Activated B cell treated with CpG ODN at 0.5 μM for 24 hours (primary cell): ENCODE measurements at places on chromosomes 2 and 18. TPM values are rescaled to one million over a fixed set of nuclear protein-coding genes. Genes with fewer than 3 reads are reported as not detected.

DNA sequence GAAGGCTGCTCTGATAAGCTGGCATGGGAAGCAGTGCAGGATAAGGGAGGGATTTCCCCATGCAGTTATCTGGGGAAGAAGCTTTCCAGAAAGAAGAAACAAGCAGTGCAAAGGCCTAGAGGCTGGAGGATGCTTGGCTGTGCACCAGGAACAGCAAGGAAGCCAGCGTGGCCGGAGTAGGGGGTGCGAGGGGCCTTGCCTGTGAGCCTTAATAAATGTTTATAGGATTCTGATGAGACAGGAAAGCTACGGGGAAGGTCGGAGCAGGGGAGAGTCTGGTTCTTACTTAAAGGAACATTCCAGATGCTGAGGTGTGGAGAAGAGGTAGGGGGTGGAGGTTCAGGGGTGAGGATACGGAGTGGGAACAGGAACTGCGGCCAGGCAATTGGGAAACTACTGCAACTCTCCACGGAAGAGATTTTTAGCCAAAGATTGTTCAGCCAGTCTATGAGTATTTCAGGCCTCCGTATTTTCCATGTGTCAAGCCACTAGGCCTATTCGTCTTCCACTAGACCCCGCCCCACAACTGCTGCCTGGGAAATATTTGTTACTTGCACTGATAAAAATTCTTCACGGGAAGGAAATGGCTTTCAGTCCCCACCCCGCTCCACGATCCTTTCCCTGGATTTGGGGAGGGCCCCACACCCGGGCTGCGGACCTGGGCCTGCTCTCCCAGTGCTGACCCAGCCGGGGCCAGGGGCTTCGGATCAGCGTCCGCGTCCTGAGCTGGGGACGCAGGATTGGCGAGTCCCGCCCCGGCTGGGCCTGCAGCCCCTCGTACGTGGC is 516 bp downstream of the EIF2AK2 start:
- H3K27ac ChIP-seq: peak overlapping the region; percentile 86
- peak overlapping the region; percentile 89 for H3K4me3 ChIP-seq
- peaks cover 25% of the 10 kb centered on the region for H3K36me3 ChIP-seq
- peaks cover 40% of the 10 kb centered on the region for H3K4me1 ChIP-seq
- peak; percentile 15 for DNase-seq

Gene CDK15
- total RNA-seq: not detected in 2 replicates

DNA sequence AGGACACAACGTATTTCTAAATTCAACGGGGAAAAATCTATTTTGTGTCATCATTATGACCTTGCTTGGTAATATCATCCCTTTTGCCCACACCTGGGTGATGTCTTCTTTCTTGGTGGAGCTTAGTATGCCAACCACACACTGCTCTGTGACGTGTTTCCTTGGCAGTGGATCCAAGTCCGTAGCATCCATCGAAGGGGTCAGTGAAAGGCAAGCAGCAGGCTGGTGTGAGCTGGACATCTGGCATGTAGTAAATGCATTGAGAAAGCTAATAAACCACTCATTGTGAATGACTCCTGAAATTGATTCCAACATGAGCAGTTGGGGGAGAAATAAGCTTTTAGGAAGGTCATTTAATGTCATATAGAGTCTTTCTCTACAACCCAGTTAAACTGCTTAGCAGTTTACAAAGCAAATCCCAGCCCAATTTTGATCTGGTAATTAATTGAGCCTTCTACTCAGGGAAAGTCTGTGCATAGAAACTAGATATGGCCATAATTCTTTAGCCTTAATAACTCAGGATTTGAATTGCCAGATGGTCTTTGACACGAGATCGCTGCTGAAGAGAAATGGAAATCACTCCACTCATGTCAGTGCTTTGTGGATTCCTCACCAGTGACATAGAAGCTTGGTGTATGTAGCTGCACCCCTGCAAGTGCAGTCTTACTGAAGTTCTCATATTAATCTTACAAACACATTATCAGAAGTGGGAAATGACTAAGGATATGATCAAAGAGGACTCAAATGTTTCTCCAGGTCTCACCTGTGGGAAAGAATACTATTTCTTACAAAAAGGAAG is 494.8 kb downstream of the CMPK2 start:
- H3K27ac ChIP-seq: no peak overlapping the region
- H3K27me3 ChIP-seq: no peaks in the 10 kb centered on the region
- no peak overlapping the region for H3K4me3 ChIP-seq
- H3K36me3 ChIP-seq: no peaks in the 10 kb centered on the region

- DNase-seq: no peak
- peak overlapping the region; percentile 68 for H3K4me3 ChIP-seq
- H3K4me1 ChIP-seq: peaks cover 95% of the 10 kb centered on the region
- peaks cover 3% of the 10 kb centered on the region for H3K36me3 ChIP-seq
Observed at GRCh38 chr2:105797298-105797819, 52.6 kb downstream of the NCK2 start.

GRCh38 chr2:224876522-224876921 is 160.4 kb upstream of the CCDC195 start:
- DNase-seq: no peak
- H3K27ac ChIP-seq: peak overlapping the region; percentile 72
- no peaks in the 10 kb centered on the region for H3K27me3 ChIP-seq
- H3K4me1 ChIP-seq: peaks cover 33% of the 10 kb centered on the region

DNA sequence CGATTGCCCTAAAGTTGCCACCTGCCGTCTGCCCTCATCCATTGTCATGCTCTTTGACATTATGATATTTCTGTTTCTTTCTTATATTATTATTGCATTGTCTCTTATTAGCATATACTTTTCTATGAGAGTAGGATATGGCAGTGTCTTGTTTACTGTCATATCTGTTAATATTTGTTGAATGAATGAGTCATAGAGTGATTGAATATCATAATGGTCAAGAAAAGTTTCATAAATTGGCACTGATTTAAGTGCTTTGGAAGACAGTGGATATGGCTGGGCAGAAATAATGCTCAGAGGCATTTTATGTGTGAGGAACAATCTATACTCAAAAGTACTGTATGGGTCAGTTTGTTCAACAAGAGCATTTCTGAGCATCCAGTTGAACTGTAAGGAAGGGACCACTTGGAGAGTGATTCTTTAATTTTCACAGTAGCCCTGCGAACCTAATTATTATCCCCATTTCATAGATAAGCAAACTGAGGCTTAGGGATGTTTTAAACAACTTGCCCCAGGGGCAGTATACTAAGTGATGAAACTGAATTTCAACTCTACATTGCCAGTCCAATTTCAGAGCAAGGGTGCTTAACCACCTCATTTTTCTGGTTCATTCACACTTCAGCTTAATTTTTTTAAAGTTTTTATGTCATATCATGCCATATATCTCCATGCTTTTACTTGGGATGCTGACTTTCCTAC is 175.5 kb upstream of the FOSL2 start:
- no peak overlapping the region for H3K27ac ChIP-seq
- H3K36me3 ChIP-seq: peaks cover 3% of the 10 kb centered on the region
- no peaks in the 10 kb centered on the region for H3K27me3 ChIP-seq
- H3K4me1 ChIP-seq: no peaks in the 10 kb centered on the region
- no peak overlapping the region for H3K4me3 ChIP-seq

Gene TRIM43
- not detected in 2 replicates for total RNA-seq

DNA sequence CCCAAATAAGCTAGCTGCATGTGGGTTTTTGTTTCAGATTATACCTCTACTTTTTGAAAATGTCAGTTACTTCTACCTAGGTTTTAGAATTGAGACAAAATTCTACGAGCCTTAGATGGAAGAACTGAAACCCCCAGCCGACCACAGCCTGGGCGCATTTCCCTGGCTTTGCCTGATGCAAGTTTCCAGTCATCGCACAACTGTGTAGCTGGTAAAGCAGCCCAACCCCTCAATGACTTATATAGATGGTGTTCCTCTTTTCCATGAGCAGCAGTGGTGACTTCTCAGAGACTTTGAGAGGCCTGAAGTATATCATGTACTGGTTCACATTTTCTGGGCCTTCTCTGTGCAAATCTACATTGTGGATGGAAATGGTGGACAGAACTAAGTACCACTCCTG is 515.4 kb upstream of the RAB6C start:
- DNase-seq: no peak
- no peaks in the 10 kb centered on the region for H3K36me3 ChIP-seq
- no peak overlapping the region for H3K27ac ChIP-seq
- H3K4me3 ChIP-seq: no peak overlapping the region

Gene LOXHD1
- total RNA-seq: not detected in 2 replicates

Gene NTSR2
- total RNA-seq: not detected in 2 replicates

Gene SMYD1
- not detected in 2 replicates for total RNA-seq

Gene TUBA3D
- total RNA-seq: not detected in 2 replicates

DNA sequence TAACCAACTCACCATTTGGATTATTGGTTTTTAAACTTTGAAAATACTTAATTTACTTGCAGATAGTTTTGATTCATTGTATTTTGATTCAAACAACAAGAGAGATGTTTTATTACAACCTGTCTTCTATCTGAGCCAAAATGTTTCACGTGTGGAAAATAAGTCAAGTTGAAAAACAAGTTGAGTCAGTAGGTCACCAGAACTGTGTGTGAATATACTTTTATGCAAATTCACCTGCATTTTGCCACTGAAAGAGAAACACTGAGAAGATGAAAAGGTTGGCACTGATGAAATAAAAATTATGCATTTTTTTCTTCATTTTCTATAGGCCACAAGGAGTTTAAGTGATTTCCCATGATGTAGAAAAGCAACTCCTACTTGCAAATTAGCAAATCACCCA is 68.3 kb downstream of the ICOS start:
- no peaks in the 10 kb centered on the region for H3K27me3 ChIP-seq
- H3K4me3 ChIP-seq: no peak overlapping the region
- no peaks in the 10 kb centered on the region for H3K36me3 ChIP-seq
- no peak overlapping the region for H3K27ac ChIP-seq

Gene SOS1
- total RNA-seq: 39.2 and 51.9 TPM in 2 replicates

- no peaks in the 10 kb centered on the region for H3K36me3 ChIP-seq
- no peak overlapping the region for H3K4me3 ChIP-seq
- no peaks in the 10 kb centered on the region for H3K27me3 ChIP-seq
- no peak for DNase-seq
Observed at GRCh38 chr18:78768656-78769501, 210.7 kb upstream of the SALL3 start.

Gene CNDP1
- total RNA-seq: 0.15 and 0.33 TPM in 2 replicates

GRCh38 chr2:223055140-223055539 is 3.1 kb downstream of the KCNE4 start:
- no peaks in the 10 kb centered on the region for H3K4me1 ChIP-seq
- H3K27me3 ChIP-seq: no peaks in the 10 kb centered on the region
- DNase-seq: no peak
- H3K27ac ChIP-seq: no peak overlapping the region

Gene ALPG
- not detected in 2 replicates for total RNA-seq

Gene SCYGR4
- total RNA-seq: not detected in 2 replicates

Gene CRACDL
- not detected in 2 replicates for total RNA-seq

Gene HOXD12
- total RNA-seq: not detected in 2 replicates

DNA sequence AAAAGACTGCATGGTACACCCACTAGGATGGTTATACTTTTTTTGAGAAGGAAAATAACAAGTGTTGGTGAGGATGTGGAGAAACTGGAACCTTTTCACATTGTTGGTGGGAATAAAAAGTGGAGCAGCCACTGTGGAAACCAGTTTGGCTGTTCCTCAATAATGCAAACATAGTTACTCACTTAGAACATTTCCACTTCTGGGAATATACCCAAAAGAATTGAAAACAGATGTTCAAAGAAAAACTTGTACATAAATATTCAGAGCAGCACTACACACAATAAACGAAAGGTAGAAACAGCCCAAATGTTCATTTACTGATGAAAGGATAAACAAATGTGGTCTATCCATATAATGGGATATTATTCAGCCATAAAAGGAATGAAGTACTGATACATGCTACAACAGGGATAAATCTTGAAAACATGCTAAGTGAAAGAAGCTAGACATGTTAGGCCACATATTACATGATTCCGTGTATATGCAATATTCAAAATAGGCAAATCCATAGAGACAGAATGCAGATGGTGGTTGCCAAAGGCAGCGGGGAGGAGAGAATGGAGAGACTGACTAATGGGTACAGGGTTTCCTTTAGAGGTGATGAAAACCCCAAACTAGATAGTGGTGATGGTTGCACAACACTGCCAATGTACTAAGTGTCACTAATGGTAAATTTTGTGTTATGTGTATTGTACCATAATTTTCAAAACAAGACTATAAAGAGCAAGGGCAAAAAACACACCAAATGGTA is 20.9 kb upstream of the LMAN1 start:
- no peak overlapping the region for H3K27ac ChIP-seq
- H3K4me3 ChIP-seq: no peak overlapping the region
- H3K4me1 ChIP-seq: peaks cover 5% of the 10 kb centered on the region
- peaks cover 17% of the 10 kb centered on the region for H3K27me3 ChIP-seq
- no peaks in the 10 kb centered on the region for H3K36me3 ChIP-seq

DNA sequence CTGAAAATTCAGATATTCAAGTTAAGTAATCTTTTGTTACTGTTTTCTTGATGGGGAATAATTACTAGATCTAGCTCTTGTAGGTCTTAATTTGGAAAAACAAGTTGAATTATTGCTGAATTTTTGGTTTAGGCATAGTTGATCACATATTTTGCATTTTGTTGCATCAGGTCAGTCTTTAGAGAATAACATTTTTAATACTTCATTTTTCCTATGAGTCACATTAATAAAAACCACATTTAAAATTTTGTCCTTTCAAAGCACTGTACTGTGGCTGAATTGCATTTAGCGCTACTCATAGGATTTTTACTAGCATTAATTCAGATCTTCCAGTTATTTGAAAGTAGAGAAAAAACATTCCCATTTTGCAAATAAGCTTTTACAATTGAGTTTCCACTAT is 23.2 kb downstream of the MAP4K4 start:
- H3K27me3 ChIP-seq: no peaks in the 10 kb centered on the region
- H3K36me3 ChIP-seq: peaks cover 33% of the 10 kb centered on the region
- no peak for DNase-seq
- peaks cover 100% of the 10 kb centered on the region for H3K4me1 ChIP-seq
- H3K27ac ChIP-seq: peak overlapping the region; percentile 94

DNA sequence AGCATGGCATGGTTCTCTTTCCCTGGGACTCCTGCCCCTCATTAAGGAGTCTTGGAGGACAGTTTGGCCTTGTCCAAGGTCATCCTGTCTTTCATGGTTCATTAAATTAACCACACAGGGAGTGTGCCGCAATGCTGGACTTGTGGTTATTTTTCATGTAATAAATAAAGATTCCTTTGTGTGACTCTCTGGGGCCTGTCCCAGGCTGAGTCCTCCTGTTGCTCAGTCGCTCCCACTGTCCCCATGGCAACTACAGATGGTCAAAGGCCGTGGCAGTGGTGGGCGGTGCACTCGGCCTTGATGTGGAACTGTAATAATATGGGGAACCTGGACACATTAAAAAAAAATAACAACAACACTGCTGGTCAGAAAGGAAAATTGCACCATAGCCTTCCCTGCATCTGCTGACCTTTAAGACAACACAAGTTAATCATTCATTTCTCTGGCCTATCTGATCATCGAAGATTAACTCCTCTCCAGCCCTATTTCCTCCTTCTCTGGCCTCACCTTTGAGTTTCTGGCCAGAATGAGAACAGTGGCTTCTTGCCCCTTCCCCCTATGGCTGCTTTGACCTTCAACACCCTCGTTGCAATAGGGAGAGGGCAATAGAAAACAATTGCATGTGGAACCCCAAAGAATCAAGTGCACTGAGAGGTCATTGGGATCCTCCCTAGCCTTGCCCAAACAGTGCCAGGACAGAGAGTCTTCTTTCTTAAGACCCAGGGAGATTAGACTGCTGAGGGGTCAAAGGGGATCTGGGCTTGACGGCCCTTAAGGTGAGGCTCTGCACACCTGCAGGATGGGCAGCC is 44.7 kb downstream of the PSD4 start:
- no peak overlapping the region for H3K4me3 ChIP-seq
- DNase-seq: no peak
- no peaks in the 10 kb centered on the region for H3K36me3 ChIP-seq
